ENCODE measurements at places on chromosomes 4 and X. TPM values are rescaled to one million over a fixed set of nuclear protein-coding genes. Genes with fewer than 3 reads are reported as not detected.

ARSJ gene
- 6.3 TPM for total RNA-seq

TMEM271 gene
- not detected for total RNA-seq

DNA sequence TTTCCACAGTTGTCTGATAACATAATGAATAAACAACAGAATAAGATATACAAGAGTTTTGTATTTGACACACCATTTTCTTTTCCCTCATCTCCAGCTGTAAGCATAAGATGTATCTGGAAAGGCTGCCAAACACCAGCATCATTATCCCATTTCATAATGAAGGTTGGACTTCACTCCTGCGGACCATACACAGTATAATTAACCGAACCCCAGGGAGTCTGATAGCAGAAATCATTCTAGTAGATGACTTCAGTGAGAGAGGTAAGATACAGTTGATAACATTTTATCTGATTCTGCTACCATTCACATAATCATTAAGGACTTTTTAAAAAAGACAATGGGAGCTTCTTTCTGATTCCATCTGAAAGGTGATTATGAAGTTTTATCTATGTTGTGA is 535.2 kb downstream of the GALNTL6 start:
- H3K4me3 ChIP-seq: no peak overlapping the region
- no peak for DNase-seq
- H3K36me3 ChIP-seq: no peaks in the 10 kb centered on the region
- H3K27me3 ChIP-seq: no peaks in the 10 kb centered on the region
- no peaks in the 10 kb centered on the region for H3K4me1 ChIP-seq

- H3K4me1 ChIP-seq: no peaks in the 10 kb centered on the region
- DNase-seq: no peak
- H3K36me3 ChIP-seq: no peaks in the 10 kb centered on the region
- no peak overlapping the region for H3K27ac ChIP-seq
- H3K27me3 ChIP-seq: no peaks in the 10 kb centered on the region
Measured at GRCh38 chrX:76064825-76065224, 108.0 kb upstream of the PBDC1 start.

Measured in H1 (cell line).